Adipocyte (in vitro differentiated cells): ENCODE measurements at places on chromosomes 16 and 17.

DNA sequence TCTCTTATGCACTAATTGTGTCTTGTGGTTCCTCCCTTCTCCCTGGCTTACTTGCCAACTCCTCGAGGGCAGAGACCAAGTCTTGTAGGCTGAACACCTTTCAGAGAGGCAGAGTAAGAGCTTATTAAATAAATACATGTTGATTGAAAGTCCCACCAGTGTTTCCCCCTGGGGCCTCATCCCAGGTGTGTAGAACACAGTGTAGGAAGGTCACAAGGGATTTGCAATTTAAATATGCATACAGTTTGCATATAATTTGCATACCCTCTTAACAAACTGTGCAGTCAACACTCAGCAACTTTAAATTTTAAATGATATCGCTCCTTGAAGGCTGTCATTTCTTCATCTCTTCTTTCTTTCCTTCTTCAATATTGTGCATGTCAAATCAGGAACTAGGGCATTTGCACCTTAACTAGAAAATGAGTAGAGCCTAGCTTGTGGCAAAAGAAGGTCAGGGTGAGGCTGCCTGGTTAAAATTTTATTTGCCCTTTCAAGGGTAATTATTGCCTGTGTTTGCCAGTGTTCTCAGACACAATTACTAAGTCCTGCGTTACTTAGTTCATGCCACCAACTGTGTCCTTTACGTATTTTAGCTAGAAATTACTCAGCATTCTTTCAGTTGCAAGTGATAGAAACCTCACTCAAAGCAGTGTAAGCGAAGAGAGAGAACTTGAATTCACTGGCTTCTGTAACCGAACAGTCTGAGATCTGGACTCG, 465.7 kb downstream of the HAPSTR1 start:
- no peak for DNase-seq

DNA sequence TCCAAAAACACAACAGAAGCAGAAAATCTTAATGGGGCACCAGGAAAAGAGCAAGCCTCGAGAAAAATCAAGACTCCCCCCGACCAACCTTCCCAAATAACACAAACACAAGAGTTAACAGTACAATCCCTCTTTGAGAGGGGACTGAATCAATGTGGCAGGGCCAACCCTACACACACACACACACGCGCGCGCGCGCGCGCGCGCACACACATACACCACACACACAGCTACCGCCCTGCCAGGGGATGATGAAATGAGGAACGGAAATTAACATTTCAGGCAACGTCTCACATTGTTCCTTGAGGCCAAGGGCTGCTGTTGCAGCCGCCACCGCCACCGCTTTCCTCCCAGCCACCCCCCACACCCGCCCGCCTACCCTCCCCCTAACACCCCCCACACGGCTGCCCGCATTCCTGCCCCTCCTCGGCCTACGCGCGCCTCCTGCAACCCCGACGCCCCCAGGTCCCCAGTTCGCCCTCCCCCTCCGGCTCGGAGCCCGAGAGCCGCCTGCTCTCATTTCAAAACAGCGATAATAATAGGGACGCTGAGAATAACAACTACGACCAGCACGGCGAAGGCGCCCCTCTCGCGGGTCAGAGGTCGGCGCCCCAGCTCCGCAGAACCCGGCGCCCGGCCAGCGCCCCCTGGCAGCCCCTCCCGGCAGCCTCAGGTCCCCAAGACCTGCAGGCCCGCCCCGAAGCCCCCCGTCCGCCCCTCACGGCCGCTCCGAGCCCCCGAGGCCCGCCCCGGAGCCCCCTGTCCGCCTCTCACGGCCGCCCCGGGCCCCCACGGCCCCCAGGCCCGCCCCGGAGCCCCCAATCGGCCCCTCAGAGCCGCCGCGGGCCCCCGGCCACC, 1.1 kb downstream of the ANKRD11 start:
- peak; percentile 96 for DNase-seq

DNA sequence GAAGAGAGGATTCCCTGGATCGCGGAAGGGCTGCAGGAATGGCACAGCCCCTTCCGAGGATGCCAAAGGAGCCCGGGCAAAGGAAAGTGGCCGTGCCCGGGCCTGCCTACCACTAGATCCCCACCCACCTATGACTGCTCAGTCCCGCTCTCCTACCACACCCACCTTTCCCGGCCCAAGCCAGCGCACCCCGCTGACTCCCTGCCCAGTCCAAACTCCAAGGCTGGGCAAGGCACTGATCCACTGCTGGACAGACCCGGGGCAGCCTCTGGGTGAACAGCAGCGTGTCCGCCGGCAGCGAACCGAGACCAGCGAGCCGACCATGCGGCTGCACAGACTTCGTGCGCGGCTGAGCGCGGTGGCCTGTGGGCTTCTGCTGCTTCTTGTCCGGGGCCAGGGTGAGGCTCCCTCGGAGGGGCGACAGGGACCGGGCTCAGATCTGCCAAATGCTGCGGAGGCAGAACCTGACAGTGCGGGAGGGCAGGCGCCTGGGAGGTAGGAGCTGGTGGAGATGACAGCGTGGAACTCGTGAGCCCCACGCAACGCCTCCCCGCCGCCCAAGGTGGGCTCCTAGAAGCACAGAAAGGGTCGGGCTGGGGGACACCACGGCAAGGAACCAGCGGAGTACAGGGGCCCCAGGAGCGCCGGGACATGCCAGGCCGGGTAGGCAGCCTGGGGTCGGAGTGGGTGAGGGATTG, at the start of gene CES2:
Gene CES2, plus strand, starts transcription at position 203 of the 698 bp plus-strand sequence. Its CDS starts 120 bp downstream, at position 323.
- peak; percentile 70 for DNase-seq

- DNase-seq: no peak
Measured at GRCh38 chr16:87276924-87277323, 40.3 kb downstream of the C16orf95 start.

DNA sequence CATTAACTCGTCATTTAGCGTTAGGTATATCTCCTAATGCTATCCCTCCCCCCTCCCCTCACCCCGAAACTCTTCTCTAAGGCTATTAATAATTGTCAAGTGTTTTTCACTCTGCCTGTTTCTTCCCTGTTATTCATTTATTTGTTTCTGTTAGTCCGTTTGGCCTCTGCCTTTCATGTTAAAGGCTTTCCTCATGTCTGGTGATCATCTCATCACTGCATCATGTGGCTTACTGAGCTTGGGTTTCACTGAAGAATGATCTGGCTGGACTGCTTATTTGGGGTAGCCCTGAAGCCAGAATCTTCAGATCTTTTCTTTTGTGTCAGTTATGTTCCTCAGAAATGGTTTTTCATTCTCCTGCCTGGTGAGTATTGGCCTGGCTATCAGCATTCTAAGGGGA, 9.5 kb downstream of the UTP4 start:
- no peak for DNase-seq

GRCh38 chr17:69607162-69607834, 192.8 kb downstream of the MAP2K6 start:
- peak; percentile 92 for DNase-seq

GRCh38 chr16:84690088-84690819, 9.5 kb upstream of the USP10 start:
- DNase-seq: no peak
